ENCODE measurements at places on chromosomes 6 and 20. TPM values are rescaled to one million over a fixed set of nuclear protein-coding genes. Genes with fewer than 3 reads are reported as not detected.

The NTSR1 gene
- 0.22 TPM for polyA plus RNA-seq

The THBD gene
- not detected for polyA plus RNA-seq

The CDH26 gene
- 3.3 TPM for polyA plus RNA-seq

The OR5V1 gene
- not detected for polyA plus RNA-seq

The MAS1 gene
- polyA plus RNA-seq: not detected

The MCHR2 gene
- not detected for polyA plus RNA-seq

Measured in neural cell (in vitro differentiated cells).